ENCODE measurements at places on chromosomes 5 and 9.
A peak's percentile ranks its signal among the peaks of the same experiment; 100 is the strongest.

DNA sequence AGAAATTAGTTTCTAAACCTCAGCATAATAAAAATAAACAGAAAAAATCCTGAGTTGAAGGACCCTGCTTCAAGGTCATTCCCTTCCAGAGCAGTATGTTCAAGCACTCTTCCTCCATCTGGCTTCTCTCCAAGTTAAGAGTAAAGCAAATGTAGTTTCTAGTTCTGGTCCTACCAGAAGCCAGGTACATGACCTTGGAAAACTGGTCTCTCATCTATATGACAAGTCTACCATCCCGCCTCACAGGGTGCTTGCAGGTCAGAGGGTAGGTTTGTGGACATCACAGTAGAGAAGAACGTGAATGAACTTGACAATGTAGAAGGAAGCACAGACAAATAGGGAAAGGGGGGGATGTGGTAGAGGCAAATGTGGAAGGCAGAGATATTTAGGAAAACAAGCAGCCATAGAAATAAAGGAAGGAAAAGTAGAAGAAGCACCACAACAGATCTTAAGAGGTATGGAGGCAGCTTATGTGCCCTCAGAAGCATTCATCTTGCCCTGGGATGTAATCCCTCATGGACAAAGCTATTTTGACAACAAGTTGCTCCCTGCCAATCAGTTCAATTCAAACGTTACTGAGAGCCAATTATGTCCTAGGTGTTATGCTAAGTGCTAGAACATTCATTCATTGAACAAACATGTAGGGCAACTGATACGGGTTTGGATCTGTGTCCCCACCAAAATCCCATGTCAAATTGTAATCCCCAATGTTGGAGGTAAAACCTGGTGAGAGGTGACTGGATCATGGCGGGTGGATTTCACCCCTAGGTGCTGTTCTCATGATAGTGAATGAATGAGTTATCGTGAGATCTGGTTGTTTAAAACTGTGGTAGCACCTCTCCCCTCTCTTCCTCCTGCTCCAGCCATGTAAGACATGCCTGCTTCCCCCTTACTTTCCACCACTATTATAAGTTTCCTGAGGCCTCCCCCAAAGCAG lies 23.7 kb upstream of the CTNNAL1 start:
- no peak for DNase-seq

DNA sequence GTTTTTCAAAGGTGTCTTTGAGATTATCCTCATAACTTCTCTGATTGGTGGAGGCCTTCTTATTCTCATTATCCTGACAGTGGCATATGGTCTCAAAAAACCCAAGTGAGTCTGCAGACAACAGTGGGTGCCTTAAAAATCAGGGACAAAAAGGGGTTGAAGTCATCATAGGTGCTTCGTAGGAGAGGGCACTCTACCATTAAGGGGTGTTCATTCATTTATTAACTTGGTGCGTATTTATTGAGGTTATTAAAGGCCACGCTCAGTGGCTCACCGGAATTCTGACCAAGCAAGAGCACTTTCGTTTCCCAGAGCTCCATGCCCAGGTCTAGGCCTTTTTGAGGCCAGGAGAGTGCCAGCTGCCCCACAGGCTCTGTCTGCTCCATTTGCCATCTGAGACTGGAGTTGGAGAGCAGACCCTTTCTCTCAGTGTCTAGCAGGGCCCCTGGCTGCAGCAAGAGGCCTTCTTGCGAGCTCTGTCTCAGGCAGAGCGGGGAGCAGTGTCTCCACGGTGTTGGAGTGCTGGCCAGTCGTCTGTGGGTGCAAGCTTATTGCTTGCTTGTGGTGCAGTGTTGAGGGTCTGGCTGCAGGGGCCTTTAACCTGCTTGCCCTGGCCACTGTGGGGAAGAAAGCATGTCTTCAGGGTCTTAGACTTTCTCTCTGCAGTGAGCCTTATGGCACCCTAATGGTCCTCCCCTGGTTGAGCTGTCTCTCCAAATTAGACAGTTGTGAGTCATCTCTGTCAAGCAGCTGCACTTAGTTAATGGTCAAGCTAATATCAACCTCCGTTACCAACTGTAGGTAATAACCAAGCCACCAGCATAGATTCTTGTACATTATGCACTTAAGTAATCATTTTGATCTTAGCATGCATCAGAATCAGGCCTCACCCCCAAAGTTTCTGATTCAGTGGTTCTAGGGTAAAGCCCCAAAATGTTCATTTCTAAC lies 62.6 kb downstream of the IL31RA start:
- DNase-seq: no peak

DNA sequence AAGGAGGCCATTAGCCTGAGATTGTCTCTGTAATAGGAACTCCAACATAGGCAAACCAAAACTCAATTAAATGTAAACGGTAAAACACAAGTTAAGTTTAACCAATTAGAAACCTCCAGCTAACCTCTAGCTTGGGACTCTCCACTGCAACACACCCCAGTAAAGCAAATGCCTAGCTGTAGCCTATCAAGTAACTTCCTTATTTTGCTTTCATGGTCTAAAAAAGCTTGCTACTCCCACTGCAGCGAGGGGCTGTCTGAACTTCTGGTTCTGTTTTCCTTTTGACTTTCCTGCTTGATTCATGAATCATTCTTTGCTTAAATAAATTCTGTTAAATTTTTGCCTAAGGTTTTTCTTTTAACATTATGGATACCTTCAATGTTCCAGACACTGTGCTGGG lies 24.4 kb upstream of the C5orf46 start:
- DNase-seq: no peak

DNA sequence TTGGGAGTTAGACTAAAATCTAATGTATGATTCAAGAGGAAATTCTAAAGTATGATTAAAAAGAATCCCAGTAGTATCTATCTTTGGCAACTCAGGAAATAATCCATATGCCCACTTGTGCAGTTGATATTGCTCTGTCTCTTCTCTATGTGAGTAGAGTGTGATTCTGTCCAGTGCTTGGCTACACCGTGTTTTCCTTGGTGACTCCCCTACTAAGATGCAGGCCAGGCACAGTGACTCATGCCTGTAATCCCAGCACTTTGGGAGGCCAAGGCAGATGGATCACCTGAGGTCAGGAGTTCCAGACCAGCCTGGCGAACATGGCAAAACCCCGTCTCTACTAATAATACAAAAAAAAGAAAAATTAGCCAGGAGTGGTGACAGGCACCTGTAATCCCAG lies 495.4 kb downstream of the MAT2B start:
- no peak for DNase-seq

GRCh38 chr5:81825237-81825636 lies 74.3 kb upstream of the SSBP2 start:
- DNase-seq: peak; percentile 30

DNA sequence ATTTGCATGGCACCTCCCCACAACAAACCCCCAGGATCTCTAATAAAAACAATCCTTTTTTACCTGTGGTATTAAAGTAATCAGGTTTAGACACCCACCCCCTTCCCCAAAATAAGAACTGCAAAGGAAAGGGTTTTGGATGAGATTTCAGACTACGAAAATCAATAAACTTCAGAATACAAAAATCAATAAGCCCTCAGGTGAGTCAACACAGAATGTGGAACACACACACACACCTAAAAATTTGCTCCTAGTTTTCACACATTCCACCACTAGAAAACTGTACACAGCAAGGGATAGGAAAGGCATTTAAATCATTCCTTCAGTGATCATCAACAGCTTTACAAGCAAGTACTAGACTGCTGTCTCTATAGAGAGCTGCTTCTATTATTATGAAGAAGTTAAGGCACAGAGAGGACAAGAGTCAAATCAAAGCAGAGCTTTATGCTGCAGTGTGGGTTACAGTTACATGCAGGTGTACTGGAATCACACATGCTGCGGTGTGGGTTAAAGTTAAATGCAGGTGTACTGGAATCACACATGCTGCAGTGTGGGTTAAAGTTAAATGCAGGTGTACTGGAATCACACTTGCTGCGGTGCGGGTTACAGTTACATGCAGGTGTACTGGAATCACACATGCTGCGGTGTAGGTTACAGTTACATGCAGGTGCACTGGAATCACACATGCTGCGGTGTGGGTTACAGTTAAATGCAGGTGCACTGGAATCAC lies 36.3 kb downstream of the PFDN1 start:
- no peak for DNase-seq

GRCh38 chr9:125674981-125675973 lies 31.7 kb downstream of the MAPKAP1 start:
- peak; percentile 25 for DNase-seq

DNA sequence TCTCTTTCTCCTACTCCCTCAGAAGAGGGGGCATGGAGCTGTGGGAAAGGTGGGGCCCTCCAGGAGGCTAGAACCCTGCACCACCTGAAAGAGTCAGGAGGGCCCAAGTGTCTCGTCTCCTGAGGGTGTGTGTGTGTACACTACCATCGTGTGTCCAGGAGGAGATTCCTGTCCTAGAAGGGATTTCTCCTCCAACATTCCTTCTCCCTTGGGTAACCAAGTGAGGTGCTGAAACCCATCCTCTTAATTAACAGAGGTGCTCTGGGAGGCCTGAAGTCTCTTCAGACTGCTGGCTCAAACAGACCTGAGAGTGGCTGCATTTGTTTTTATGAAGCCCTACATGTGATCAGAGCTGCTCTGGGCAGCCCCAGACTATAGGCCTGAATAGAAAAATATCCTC lies 61.1 kb upstream of the FAM169A start:
- no peak for DNase-seq

DNA sequence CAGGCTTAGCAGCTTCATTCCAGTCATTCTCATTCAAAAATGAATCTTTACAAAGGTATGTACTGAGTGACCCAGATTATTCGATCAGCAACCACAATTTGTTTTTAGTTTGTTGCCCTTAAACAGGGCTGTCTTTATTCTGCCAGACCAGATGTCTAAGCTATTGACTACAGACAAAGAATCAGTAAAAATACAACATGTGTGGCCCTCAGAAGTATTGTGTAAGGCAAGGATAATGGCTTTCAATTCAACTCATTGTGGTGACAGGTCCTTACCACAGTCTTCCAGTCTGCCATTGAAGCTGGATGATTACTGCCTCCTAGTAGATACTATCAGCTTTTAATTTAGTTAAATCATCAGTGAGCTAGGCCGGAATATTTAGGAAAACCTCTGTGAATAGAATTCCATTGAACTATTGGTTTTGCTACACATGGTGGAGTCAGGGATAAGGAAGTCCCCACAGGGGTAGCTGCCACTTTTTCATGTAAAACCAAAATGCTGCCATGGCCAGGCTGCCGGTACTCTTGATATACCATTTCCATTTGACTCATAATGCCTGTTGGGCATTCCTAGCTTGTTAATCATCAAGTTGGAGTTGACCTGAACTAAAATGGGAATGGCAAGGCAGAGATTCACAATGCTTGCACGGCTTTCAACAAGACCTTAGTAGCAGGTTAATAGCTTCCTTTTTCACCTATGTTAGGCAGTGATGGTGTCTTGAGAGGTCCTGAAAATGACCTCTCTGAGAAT lies 175.6 kb downstream of the MEF2C start:
- no peak for DNase-seq

DNA sequence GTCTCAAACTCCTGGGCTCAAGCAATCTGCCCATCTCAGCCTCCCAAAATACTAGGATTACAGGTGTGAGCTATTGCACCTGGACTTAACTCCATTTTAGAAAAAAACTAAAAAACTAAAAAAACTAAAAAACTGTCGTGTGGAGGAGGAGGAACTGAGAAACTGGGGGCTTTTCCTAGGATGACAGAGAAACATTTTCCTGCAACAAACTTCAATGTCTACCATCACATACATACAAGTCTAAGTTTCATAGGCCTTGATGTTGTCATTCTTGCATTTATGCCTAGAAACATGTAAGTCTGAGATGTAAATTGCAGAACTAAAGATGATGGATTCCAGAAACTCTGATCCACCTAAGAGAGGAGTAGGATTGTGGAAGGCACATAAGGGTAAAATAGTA lies 556.8 kb downstream of the RAB3C start:
- DNase-seq: no peak

- DNase-seq: peak; percentile 49
Measured at GRCh38 chr9:79572608-79573411, 1.0 kb downstream of the TLE4 start.

GRCh38 chr9:109083141-109083540 lies 36.6 kb downstream of the TMEM245 start:
- no peak for DNase-seq
